Muscle of back (tissue), 13 donors: ENCODE measurements at places on chromosomes 1 and 21. TPM values are rescaled to one million over a fixed set of nuclear protein-coding genes. Genes with fewer than 3 reads are reported as not detected.
A peak's percentile ranks its signal among the peaks of the same experiment; 100 is the strongest.

DNA sequence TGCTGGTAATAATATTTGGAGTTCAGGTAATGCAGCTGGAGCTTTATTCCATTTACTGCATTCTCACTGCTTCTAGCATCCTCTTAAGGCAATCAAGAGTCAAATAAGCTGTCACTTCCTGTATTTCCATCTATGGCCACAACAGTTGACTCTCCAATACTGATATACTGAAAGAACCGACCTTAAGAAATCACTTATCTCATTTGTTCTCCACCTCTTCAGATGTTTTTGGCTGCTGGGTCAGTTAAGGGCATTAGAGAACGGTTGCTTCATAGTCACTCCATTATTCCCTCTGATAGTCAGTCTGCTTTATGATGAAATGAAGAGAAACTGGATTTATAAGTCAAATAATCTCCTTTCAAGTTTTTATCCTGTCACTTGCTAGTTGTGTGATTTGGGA is 14.2 kb upstream of the RGS4 start:
- no peak for DNase-seq

Gene SLAMF9
- polyA plus RNA-seq: not detected

Gene RXRG
- polyA plus RNA-seq: 48.4 TPM

DNA sequence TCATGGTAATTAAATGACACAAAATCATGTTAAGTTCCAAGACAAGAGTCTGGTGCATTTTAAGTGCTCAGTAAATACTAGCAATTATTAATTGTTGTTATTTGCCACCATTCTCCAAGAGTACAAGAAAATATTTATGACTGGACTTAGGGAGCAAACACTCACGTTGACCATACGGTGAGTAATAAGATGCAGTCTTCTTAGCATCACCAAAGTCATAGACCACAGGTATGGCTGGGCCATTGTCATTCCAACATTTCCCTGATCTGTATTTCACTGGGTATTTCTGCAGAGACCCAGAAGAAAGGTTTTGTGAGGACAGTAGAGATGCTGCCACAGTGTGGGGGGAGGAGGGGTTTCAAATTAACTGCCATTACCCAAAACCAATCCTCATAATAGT is 4.7 kb downstream of the ITLN2 start:
- no peak for DNase-seq

- no peak for DNase-seq
Observed at GRCh38 chr1:65075123-65075976, 72.7 kb upstream of the AK4 start.

DNA sequence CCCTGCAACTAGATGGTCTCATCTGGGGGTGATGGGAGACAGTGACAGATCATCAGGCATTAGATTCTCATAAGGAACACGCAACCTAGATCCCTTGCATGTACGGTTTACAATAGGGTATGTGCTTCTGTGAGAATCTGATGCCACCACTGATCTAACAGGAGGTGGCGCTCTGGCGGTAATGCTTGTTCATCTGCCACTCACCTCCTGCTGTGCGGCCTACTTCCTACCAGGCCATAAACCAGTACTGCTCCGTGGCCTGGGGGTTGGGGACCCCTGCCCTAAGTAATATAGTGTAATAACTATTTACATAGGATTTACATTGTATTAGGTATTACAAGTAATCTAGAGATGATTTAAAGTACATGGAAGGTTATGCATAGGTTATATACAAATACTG is 134.9 kb downstream of the CLEC20A start:
- DNase-seq: no peak

GRCh38 chr1:25616987-25617624 is 515 bp downstream of the MAN1C1 start:
- DNase-seq: no peak

- DNase-seq: no peak
Observed at GRCh38 chr1:37697090-37697489, 4.8 kb downstream of the CDCA8 start.

DNA sequence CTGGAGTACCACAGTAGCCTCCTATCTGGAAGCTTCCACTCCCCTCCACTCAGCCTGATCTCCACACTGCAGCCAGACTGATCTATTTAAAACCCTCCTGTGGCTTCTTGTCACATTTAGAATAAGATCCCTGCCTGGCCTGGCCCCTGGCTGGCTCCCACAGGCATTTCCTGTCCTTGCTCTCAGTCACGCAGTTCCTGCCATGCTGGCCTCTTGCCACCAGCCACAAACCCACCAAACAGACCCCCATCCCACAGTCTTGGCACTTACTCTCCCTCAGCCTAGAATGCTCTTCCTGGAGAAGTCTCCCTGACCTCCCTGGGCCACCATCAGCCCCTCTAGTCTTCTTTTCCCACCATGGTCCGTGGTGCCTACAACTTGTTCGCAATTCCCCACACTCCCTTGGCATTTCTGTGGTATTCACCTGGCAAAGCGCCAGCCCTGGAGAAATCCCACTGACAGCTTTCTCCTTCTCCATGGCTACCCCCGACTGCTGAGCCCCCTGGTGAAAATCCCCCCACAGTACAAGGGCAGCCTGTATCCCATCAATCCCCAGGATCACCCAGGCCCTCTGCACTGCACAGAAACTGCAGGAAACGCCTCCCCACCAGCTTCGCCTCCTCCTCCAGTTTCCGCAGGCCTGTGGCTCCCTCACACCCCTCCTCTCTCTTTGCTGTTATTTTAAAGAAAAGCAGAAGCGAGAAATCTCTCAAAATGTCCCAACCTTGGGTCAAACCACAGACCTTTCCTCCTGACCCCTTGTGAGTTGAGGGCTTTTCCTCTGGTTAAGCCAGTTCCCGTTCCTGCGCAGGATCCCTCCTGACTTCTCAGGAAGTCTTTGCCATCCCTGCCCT is 94.5 kb downstream of the SYT2 start:
- DNase-seq: peak; percentile 56

Gene PLPPR4
- 10.6 TPM for polyA plus RNA-seq

Gene MANEAL
- polyA plus RNA-seq: 3.1 TPM

Gene KIFAP3
- polyA plus RNA-seq: 44.2 TPM

DNA sequence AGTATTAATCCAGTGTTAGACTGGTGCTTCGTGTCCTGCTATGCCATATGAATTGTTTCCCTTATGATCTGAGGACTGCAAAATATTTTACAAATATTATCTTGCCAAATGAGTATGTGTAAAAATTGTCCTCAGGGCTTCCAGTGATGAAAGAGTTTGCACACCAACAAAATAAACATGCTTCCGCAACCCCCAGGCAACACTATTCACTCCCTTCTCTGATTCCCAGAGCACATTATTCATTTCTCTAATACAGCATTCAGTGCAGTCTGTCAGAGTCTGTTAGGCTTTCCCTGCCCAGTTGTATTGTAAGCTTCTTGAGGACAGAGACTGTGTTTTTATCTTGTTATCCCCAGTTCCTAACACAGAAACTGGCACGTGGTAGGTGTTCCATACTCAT is 409.9 kb upstream of the C1orf87 start:
- no peak for DNase-seq

Gene CALML6
- 149 TPM for polyA plus RNA-seq

DNA sequence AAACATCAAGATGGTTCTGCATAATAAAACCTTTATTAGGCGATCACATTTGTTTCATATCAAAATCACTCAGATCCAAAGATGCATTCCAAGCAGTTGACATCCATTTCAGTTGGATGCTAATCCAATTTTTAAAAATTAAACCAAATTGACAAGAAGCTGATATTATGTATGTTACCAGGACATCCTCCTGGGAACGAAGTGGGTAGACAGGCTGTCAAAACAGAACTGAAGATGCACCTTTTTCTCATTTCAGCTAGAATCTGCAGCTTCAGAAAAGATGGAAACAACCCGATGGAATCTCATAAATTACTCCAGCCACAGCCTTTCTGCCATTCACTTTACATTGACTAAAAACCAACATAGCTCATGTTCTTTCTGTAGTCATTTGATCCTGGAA is 268.4 kb downstream of the PLPP3 start:
- DNase-seq: no peak

- DNase-seq: peak; percentile 87
Observed at GRCh38 chr1:164588516-164589341, 29.7 kb downstream of the PBX1 start.

Gene TIE1
- polyA plus RNA-seq: 29.3 TPM

Gene TCHH
- 0.03 TPM for polyA plus RNA-seq

DNA sequence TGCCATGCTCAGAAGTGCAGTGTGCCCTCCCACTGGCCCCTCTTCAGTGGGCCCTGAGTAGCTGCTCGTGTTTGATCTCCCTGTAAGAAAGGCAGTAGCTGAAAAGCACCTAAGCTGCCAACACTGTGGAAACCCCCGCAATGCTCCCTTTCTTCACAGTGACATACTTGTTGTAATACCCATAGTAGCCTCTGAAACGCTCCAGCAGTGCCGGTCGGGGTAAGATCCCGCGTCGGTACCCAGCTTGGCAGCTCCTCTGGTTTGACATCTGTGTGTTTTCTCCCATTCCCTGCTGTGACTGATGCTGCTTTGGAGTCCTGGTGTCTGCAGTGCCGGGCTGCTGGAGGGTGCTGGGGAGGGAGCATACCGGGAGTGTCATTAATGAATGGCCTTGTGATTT is 3.6 kb downstream of the CHAF1B start:
- no peak for DNase-seq

DNA sequence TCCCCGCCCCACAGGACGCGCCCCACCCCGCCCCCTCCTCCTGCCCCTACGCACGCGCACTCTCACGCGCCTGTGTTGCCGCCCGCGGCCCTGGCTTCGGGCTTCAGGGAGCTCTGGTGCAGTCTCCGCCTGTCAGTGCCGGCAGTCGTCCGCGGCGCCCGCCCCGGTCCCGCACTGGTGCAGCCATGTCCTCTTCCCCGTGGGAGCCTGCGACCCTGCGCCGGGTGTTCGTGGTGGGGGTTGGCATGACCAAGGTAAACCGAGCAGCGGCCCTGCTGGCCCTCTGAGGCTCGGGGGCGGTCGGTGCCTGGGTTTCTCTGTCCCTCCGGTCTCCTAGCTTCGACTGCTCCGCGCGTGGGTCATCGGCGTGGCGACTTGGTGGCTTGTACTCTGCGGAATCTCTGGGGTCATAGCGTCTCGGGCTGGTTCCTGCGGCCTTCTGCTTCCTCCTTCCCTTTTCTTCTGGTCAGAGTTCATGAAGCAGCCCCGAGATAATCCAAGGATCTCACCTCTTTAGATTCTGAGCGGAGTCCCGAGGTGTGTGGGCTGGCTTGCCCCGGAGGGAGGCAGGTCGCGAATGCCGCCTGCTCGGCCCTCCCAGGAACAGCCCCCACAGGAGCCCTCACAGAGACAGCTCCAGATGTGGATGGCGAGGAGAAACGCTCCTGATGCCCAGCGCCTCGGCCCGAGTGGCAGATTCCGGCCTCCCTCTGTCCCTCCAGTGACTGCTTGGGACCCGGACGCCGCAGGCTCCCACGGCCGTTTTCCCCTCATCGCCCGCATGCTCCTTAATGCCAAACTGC is at the start of gene SCP2:
SCP2 (plus strand) TSS at position 65 of the 803 bp plus-strand sequence; CDS start at position 186, 121 bp downstream.
- DNase-seq: peak; percentile 66

Gene PODN
- polyA plus RNA-seq: 10.7 TPM

Gene ROR1
- 13.6 TPM for polyA plus RNA-seq

GRCh38 chr1:88744142-88744541 is 60.1 kb downstream of the PKN2 start:
- DNase-seq: no peak

GRCh38 chr1:17777330-17777729 is 22.2 kb downstream of the ACTL8 start:
- DNase-seq: no peak

GRCh38 chr1:156104861-156105832 is 9.4 kb upstream of the LMNA start:
- DNase-seq: peak; percentile 86

Gene UBR4
- 76.0 TPM for polyA plus RNA-seq

DNA sequence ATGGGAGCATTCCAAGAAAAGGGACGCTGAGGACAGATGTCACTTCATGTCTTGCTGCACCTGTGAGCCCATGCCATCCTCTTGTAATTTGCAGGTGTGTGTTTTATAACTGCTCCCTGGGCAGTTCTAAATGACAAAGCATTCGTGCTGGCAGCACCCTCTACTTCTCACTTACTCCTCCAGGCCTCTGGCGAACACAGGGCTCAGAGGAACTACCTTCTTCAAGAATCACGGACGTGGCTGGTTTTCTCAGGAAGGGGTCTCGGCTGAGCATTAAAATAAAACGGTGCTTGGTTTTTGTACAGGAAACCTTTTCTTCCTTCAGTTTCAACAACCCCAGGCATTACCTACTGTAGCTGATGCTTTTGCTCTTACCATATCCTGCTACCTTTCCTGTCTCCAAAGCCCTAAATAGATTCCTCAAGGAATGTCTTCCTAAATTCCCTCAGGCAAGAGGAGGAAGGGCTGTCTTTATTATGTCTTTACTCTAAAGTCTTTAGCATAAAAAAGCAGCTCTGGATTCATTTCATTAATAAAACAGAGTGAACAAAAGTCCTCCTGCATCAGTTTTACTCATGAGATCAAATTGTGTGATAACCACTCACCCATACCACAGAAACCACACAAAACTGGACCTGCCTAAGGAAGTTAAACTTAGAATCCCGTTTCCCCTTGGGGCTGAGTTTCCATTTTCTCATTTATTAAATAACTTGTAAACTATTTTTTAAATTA is 79.0 kb upstream of the MAP10 start:
- DNase-seq: no peak

Gene KRTAP21-2
- not detected for polyA plus RNA-seq

DNA sequence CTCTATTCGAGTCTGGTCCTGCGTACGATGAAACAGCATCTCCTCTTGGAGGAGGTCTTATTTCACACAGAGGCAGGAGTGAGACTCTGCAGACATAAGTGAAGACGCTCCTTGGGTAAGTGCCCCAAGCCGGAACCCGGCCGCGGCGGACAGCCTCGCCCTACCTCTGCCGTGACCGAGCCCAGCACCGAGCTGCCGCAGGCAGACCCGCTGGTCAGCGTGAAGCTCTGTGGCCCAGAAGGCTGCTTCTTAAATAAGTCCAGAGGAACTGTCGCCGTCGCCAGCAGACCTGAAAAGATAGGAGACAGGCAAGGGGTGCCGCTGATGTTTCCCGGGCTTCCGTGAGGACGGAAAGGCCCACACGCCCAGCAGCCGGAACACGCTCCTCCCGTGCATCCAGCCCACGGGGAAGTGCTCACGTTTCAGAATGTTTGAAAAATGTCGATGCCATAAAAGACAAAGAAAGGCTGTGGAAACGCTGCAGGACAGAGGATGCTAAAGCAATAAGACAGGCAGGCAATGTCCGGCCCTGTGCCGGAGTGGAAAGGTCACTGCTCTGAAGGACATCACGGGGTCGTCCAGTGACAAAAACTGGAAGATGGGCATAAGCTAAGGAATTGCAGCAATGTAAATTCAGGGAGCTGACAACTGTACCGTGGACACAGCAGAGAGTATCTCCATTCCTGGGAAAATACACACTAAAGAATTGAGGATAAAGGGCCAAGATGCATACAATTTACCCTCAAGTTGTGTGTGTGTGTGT is 28.5 kb upstream of the PRDM15 start:
- no peak for DNase-seq

Gene DNAI4
- 3.3 TPM for polyA plus RNA-seq
